Keratinocyte (primary cell): ENCODE measurements at places on chromosomes 7 and 10.

- H3K27ac ChIP-seq: no peak overlapping the region
- H3K4me3 ChIP-seq: no peak overlapping the region
- no peaks in the 10 kb centered on the region for H3K27me3 ChIP-seq
Measured at GRCh38 chr10:81179805-81180452, 642.2 kb downstream of the SH2D4B start.

DNA sequence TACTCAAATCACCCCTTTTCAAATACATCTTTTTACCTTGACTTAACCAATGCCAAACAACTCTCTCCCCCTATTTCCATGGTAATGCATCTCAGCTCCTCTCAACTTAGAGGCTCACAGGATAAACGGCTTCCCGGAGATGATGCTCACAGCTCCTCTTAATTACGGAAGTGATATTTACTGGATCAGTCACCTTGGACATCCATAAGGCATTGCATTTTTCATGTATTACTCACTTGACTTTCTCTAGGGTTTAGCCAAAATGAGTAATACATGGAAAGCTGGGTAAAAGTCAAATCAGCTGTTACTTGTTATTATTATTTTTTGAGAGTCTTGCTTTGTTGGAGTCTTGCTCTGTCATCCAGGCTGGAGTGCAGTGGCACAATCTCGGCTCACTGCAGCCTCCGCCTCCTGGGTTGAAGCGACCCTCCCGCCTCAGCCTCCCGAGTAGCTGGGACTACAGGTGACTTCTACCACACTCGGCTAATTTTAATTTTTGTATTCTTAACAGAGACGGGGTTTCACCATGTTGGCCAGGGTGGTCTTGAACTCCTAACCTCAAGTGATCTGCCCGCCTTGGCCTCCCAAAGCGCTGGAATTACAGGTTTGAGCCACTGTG lies 73.3 kb upstream of the RHEB start:
- peak overlapping the region; percentile 49 for H3K27ac ChIP-seq
- no peak overlapping the region for H3K4me3 ChIP-seq
- no peaks in the 10 kb centered on the region for H3K27me3 ChIP-seq
- peaks cover 3% of the 10 kb centered on the region for H3K36me3 ChIP-seq

- peaks cover 17% of the 10 kb centered on the region for H3K27me3 ChIP-seq
- H3K4me1 ChIP-seq: peaks cover 7% of the 10 kb centered on the region
- peak within 1 kb of the TSS; percentile 78 for H3K4me3 ChIP-seq
- DNase-seq: no peak
- no peaks in the 10 kb centered on the region for H3K36me3 ChIP-seq
Measured at GRCh38 chr10:77637532-77638320, at the start of gene KCNMA1. TSS of gene KCNMA1 (minus strand) at chr10:77637808.

DNA sequence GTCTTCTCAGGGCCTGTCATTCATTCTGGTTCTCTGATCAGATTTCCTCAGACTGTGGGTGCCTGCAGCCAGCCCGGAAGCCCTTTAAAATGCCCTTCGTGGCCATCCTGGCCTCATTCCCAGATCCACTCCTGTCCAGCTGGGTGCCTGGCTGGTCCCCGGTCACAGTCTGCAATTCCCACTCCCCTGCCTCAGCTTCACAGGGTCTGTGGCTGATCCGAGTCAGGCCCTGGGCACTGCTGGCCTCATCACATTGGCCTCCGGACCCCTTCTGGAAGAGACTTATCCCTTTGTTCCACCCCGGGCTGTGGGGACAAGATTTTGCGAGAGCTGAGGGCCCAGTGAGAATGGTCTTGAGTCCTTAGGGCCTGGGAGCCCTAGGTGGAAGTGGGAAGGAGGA lies 12.1 kb downstream of the DOCK1 start:
- no peaks in the 10 kb centered on the region for H3K27me3 ChIP-seq
- H3K27ac ChIP-seq: no peak overlapping the region
- no peak overlapping the region for H3K4me3 ChIP-seq
